IPS DF 6.9 (cell line): ENCODE measurements at places on chromosomes 1 and 21.

- no peak for DNase-seq
Observed at GRCh38 chr1:119947468-119947867, 51.2 kb upstream of the ADAM30 start.

GRCh38 chr1:88549536-88549935 lies 134.5 kb upstream of the PKN2 start:
- no peak for DNase-seq

DNA sequence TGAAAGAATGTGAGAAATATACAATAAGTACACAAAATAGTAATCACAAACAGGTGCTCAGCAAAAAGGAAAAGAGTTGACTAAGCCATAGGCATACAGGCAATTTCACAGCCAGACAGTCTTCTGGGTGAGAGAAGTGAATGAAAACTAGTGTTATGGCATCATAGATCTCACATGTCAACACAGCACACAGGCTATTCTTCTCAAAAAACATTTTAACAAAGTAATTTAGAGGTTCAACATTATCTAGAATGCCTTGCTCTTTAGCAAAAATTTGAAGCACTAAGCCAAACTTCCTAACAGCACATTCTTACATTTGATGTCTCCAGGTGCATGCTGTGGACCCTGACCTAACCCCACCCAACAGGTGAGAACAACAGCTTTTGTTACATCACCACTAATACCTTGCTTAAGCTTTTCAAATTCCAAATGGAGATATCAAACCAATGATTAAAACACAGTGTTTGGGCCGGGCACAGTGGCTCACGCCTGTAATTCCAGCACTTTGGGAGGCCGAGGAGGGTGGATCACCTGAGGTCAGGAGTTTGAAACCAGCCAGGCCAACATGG lies 30.5 kb downstream of the OTUD7B start:
- no peak for DNase-seq

DNA sequence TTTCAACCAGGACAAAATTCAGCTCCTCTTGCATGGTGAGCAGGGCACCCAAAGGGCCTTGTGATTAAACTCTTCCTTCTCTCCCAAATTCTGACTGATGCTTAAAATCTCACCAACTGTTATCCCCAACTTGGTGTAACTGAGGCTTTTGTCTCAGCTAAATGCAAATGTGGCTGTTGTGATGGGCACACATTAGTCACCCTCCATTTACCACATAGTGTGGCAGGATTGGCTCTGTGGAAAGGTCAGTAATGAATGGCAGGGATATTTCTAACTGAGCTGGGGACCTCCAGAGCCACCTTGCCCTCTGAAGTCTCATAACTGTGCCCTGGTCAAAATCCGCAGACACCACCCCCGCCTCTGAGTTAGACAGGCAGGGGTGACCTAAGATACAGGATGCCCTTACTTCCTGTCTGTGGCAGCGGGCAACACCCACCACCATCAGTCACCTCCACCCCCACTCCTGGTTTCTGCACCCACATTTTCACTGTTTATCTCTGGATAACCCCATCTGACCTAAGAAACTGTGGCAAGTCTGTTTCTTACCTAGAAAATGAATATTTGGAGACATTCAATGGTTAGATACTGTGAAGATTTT lies 25.4 kb upstream of the RGS16 start:
- no peak for DNase-seq

DNA sequence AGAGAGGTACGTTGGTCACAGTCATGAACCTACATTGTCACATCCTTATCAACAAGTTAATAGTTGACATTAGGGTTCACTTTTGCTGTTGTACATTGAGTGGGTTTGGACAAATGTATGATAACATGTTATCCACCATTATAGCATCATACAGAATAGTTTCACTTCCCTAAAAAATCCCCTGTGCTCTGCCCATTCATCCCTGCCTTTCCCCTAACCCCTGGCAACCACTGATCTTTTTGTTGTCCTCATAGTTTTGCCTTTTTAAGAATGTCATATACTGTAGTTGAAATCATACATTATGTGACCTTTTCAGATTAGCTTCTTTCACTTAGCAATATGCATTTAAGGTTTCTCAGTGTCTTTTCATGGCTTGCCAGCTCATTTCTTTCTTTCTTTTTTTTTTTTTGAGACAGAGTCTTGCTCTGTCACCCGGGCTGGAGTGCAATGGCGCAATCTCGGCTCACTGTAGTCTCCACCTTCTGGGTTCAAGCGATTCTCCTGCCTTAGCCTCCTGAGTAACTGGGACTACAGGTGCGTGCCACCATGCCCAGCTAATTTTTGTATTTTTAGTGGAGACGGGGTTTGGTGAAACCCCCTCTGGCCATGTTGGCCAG lies 50.6 kb downstream of the UCK2 start:
- no peak for DNase-seq

DNA sequence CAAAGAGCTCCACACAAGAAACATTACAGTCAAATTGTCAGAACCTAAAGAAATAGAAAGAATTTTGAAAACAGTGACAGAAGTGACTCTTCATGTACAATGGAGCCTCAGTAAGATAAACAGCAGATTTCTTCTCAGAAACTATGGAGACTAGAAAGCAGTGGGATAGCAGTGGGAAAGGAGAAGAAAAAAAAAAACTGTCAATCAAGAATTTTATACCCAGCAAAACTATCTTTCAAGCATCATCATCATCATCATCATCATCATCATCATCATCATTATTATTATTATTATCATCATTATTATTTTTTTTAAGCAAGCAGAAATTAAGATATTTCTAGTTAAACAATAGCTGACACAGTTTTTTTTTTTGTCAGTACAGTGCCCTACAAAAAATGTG lies 24.2 kb downstream of the CEP170 start:
- no peak for DNase-seq

- DNase-seq, result no peak
Observed at GRCh38 chr1:26907071-26907917, 6.5 kb downstream of the NR0B2 start.

GRCh38 chr1:160774886-160775719 lies 20.9 kb upstream of the LY9 start:
- DNase-seq, result no peak

DNA sequence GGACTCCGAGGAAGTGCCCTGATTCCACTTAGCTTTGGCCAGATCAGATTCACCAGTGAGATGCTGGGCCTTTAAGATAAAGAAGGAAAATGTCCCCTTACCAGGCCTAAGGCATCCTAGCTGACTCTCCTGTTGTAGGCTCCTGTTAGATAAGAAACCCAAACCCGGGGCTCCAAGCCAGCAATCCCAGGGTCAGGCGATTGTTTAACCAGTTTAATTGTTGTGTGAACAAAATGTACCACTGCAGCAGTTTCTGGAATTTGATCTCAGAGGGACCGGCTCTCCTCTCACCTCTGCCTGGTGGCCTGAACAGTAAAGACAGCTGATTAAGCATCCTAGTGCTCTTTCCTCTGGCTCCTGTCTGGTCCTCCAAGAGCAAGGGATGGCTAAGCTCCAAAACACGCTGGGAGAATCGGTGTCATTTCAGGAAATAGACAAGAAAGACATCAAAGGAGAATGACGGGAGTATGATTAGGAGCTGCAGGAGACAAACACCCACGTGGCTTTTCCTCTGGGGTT lies 9.3 kb upstream of the KLHDC8A start:
- DNase-seq, result no peak

DNA sequence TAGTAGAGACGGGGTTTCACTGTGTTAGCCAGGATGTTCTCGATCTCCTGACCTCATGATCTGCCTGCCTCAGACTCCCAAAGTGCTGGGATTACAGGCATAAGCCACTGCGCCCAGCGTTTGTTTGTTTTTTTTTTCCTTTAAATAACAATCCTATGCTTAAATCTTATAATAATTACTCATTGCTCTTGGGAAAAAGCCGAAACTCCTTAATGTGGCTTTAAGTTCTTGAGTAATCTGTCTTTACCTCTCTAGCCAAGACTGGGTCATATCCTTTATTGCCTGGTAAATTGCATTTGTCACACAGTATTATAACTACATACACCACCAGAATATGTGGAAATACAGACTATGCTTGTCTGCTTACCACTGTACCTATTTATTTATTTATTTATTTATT lies 97.1 kb downstream of the MACF1 start:
- DNase-seq, result no peak

GRCh38 chr1:32775640-32776337 lies 41.4 kb downstream of the YARS1 start:
- no peak for DNase-seq

DNA sequence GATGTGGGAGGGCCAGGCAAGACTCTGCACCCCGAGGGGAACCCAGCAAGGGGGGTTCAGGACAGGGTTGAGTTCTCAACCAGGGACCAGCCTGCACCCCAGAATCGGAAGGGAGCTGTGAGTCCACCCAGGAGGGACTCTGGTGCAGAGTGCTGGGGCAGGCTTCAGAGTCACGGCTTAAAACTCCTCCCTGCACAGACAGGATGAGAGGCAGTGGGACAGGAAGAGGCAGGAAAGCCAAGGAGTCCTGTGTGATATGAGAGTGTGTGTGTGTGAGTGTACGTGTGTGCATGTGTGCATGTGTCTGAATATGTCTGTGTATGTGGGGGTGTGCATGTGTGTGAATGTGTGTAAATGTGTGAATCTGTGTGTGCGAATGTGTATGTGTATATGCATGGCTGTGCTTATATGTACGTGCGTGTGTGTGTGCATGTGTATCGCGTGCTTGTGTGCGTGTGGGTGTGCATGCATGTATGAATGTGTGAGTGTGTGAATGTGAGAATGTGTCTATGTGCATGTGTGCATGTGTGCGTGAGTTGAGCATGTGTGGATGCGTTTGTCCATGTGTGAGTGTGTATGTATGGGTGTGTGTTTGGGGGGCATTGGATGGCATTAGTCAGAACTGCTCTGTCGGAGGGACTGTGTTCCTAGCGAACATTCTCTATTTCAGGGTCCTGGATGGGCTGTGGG lies 52.2 kb downstream of the UMODL1 start:
- no peak for DNase-seq

DNA sequence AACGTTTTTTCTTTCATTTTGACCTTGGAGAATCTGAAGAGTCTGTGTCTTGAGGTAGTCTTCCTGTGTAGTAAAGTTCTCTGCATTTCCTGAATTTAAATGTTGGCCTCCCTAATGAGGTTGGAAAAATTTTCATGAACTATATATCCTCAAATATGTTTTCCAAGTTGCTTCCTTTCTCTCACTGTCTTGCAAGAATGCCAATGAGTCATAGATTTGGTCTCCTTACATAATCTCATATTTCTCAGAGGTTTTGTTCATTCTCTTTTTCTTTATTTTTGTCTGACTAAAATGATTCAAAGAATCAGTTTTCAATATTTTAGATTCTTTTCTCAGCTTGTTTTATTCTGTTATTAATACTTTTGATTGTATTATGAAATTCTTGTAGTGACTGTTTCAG lies 87.6 kb downstream of the DRAM2 start:
- DNase-seq, result no peak

GRCh38 chr1:2604844-2605508 lies 18.4 kb downstream of the PRXL2B start:
- no peak for DNase-seq

DNA sequence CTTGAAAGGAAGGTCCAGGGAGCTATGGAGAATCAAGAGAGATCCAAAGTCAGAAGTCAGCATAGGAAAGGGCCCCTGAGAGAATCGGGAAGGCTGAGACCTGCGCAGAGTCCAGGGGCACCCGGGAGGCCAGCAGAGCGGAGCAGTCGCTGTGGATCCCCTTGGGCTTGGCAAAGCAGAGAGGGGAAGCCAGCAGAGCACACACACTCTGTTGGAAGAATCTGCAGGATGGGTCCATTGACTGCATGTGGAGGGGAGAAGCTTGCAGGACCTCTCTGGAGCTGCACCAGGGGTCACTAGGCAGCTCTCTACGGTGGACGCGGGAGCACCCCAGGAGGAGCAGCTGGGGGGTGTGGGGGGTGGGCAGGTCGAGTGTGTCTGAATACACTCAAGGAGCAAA lies 6.4 kb downstream of the RIPK4 start:
- DNase-seq, result no peak

- DNase-seq, result no peak
Observed at GRCh38 chr1:156751451-156751756, at the start of gene HDGF. Gene HDGF (minus strand): TSS chr1:156751675. CDS start chr1:156751429, 246 bp downstream.

GRCh38 chr1:209815931-209816341 lies 10.0 kb upstream of the IRF6 start:
- no peak for DNase-seq

- no peak for DNase-seq
Observed at GRCh38 chr1:11927866-11928592, 1.8 kb upstream of the KIAA2013 start.

- no peak for DNase-seq
Observed at GRCh38 chr1:29827237-29827750, 591.0 kb downstream of the PTPRU start.

GRCh38 chr1:115671176-115671934 lies 29.6 kb downstream of the VANGL1 start:
- DNase-seq, result no peak

- peak; percentile 55 for DNase-seq
Observed at GRCh38 chr1:107195476-107195875, 54.6 kb downstream of the NTNG1 start.
